ENCODE measurements at places on chromosomes 7 and 10.

- DNase-seq = no peak
These were observed 240.1 kb downstream of the SFMBT2 start for GRCh38 chr10:7170626-7171322.

DNA sequence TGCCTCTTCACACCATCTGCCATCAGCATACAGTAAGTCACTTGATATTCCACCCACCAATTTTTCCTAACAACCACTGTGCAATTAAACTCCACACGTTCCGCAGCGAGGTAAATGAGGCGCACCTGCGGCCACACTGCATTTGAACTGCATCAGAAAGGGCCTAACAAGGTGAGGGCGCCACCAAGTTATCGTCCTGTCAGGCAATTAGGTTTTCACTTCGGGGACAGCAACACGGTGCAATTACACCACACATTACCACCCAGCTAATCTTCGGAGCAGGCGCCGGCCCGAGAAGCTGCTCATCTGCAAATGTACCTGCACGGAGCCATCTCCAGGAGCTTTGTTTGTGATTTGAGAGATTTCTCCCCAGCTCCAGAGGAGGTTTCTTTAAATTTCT is 84.4 kb downstream of the EBF3 start:
- DNase-seq = no peak

DNA sequence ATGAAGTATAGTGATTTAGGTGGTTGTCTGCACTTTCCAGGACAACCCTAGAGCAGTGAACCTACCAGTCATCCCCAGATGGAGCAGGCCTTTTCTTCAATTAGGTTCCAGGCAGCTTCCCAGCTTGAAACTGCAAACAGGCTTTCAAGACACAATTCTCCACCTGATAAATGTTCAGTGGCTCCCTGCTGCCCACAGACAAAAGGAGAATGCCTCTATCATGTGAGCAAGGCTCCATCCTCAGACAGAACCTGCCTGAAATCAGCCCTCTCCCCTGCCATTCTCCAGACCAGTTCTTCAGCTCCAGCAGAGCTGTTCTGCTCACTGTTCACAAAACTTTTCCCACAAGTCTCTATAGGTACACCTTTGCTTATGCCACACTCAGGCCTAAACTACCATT is 22.1 kb downstream of the RELN start:
- no peak for DNase-seq

GRCh38 chr7:93171606-93172226 is 23.5 kb upstream of the SAMD9L start:
- no peak for DNase-seq

DNA sequence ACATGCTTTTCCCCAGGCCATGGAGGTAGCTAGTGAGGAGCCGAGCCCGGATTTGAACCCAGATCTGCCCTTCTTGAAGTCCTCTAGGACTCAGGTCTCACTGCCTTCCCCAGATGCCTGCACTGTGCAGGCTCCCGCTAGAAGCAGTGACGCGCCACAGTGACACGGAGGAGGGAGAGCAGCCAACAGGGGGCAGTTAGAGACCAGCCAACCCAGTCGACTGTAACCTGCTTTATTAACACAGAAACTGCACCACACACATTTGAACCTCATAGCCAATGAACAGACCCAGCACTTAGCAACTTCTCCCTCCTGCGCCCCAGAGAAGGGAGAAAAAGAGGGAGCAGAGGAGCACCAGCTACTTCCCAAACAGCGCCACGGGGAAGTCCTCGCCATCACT is 27.4 kb downstream of the PILRA start:
- no peak for DNase-seq

GRCh38 chr7:2014391-2015241 is 218.1 kb downstream of the MAD1L1 start:
- DNase-seq = no peak

- no peak for DNase-seq
These were observed 2.7 kb upstream of the PGAM2 start for GRCh38 chr7:44068054-44068453.

GRCh38 chr7:105910172-105910571 is 33.8 kb upstream of the ATXN7L1 start:
- DNase-seq = no peak

DNA sequence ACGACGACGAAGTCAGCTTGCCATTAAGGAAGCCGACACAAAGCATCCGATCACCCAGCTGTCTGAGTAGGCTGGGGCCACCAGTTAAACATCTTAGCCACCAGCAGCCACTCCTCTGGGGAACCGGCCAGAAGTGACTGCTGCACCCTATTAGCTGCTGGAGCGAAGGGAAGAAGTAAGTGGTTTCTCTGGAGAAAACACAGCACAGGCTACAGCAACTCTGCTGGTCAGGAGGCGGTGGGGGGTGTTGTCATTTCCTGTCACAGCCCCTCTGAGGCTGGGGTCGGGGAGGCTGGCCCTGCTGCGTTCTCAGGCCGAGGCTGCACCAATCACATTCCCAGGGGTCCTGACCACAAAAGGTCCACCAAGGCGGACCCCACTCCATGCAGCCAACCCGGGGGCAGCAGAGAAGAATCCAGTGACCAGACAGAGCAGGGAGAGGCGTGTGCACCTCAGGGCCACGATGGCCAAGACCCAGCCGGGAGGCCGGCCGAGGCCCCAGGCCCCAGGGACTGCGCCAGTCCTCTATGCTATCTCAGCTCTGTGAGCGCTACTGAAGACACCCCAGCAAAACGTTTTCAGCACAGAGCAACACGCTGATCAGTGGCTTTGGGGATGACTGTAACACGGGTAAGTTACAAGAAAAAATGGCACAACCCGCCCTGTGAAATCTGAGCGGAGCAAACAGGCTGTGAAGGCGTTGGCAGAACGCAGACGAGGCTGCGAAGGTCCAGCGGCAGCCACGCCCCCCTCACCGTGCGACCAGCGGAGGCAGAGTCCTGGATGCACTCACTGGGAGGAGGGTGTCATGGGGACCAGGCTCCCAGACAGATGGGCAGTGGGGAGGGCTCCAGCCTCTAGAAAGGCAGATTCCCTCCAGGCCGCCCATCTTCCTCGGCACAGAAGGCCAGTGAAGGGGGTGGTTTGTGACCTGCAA is 24.8 kb downstream of the STK32C start:
- DNase-seq = no peak

GRCh38 chr10:81021428-81022129 is 483.9 kb downstream of the SH2D4B start:
- DNase-seq = no peak

DNA sequence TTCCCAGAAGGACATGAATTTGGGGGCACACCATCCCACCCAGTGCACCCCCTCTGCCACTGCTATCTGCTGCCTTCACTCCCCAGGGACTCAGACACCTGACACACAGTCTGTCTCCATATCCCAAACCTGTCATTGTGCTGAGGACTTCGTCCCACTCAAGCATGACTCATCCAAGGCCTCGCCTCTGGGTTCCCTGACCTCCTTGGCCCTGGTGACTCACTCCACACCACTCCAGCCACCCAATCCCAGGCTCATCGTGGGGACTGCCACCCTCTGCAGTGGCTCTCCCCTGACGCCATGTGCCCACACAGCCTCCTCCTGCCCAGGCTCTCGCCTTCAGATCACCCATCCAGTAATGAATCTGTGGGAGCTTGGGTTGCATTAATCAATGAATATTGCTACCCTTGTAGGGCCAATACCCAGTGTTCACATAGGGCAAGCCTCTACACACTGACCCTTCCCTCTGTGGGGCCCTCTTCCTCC is 6.6 kb upstream of the INSIG1 start:
- DNase-seq = peak; percentile 55

DNA sequence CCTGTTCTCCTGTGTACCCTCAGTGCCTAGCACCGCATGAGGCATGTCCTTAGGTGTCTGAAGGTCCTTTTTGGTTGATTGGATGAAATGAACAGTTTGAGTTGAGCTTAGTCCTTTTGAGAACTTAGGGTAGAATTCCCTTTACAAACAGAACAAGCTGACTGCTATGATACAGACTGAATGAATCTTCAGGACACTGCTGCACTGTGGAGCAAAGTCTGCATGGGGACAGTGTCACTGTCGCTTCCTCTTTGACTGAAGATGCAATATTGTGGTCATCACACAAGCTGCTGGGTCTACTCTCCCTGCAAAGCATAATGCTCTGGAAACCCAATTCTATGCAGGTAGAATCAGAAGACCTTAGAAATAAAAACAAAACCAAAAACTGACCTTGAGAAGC is 8.6 kb upstream of the PLAU start:
- no peak for DNase-seq

GRCh38 chr7:92751902-92752901 is 84.2 kb downstream of the CDK6 start:
- no peak for DNase-seq

Data from CD4-positive, alpha-beta T cell treated with Interferon gamma for 1 hour (primary cell).